ENCODE measurements at places on chromosomes 7 and 10.

GRCh38 chr10:26481914-26482550 is 43.9 kb downstream of the APBB1IP start:
- DNase-seq, result no peak

DNA sequence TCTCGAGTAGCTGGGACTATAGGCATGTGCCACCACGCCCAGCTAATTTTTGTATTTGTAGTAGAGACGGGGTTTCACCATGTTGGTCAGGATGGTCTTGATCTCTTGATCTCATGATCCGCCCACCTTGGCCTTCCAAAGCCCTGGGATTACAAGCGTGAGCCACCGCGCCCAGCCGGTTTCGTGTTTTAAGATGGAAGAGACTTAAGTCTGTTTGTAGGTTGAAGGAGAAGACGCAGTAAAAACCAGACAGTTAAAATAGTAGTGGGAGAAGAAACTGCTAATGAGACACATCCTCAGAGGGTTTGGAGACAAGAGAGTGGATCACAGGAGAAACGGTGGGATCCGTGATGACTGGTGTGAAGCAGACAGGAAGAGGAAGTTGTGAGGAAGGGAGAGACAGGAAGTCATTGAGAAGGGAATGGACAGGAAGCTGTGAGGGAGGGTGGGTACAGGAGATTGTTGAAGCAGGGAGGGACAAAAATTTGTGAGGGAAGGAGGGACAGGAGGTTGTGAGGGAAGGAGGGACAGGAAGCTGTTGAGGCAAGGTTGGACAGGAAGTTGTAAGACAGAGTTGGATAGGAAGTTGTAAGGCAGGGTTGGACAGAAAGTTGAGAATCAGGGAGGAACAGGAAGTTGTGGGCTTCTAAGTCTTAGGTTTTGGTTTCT is 115.5 kb downstream of the WDFY4 start:
- DNase-seq, result no peak

- DNase-seq, result peak; percentile 58
Measured at GRCh38 chr10:110851020-110851612, 20.6 kb upstream of the PDCD4 start.

GRCh38 chr7:84339306-84339705 is 144.7 kb upstream of the SEMA3A start:
- peak; percentile 73 for DNase-seq

GRCh38 chr7:153628825-153629224 is 423.4 kb upstream of the DPP6 start:
- DNase-seq, result no peak
